CD4-positive, alpha-beta T cell (primary cell): ENCODE measurements at places on chromosomes 7 and 10.

DNA sequence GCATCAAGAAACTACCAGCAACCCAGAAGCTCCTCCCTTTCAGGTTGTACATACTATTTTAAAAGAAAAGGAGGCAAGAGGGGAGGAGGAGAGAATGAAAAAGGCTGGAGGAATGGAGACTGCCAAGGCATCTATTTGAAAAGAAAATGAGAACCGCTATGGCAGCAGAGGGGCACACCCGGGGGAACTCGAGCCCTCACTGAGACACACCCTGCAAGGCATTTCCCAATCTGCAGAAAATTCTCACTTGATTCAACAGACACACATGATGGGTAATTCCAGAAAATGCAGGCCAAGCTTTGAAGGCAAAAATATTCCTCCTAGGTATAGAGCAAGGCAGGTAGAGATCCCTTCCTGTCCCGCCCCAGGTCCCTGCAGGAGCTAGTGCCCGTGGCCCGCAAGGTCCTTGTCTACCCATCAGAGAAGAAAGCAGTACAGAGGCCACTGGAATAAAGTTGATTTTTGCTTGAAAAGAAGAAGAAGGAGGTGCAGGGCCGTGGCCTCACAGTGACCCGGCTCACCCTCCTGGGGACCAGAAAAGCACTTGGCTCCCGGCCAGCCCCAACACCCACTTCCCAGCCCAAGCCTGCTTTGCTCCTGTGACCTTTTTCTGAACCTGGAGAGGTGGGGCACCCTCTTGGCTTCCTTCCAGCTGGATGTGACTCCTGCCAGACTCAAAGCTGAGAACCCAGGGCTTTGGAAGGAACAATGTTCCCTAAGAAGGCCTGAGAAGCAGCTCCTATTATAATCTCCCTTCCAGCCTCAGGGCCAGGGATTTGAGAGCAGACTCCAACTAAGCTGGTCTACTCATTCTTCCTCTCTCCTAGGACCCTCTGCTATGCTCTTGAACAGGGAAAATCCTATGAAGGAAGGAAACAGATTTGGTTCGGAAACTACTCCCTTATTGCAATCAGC is 6.2 kb upstream of the PIK3CG start:
- no peak overlapping the region for H3K27ac ChIP-seq
- no peak for DNase-seq
- no peaks in the 10 kb centered on the region for H3K27me3 ChIP-seq
- peaks cover 30% of the 10 kb centered on the region for H3K4me1 ChIP-seq

DNA sequence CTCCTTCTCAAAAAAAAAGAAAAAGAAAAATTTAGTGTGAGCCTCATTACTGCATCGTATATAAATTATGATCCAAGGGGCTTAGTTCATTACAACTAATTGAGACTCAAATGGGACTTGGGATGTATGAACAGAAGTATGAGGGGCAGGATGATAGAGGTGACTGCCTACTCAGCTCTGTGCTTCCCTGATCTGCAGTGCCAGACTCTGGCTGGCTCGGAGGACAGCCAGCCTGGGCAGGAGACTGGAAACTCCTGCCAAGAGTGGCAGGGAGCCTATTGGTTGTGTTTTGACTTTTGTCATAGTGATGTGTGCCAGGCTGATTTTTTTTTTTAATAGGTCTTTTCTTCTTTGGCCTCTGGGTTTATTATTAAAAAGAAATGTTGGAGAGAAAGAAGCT is 73.8 kb upstream of the GTF2IRD1 start:
- DNase-seq = no peak
- H3K36me3 ChIP-seq = no peaks in the 10 kb centered on the region
- no peaks in the 10 kb centered on the region for H3K27me3 ChIP-seq
- no peak overlapping the region for H3K27ac ChIP-seq
- H3K4me1 ChIP-seq = no peaks in the 10 kb centered on the region

GRCh38 chr7:49639808-49640207 is 133.6 kb upstream of the VWC2 start:
- no peak overlapping the region for H3K27ac ChIP-seq
- H3K36me3 ChIP-seq = no peaks in the 10 kb centered on the region
- no peak overlapping the region for H3K4me3 ChIP-seq
- DNase-seq = no peak
- H3K4me1 ChIP-seq = no peaks in the 10 kb centered on the region

DNA sequence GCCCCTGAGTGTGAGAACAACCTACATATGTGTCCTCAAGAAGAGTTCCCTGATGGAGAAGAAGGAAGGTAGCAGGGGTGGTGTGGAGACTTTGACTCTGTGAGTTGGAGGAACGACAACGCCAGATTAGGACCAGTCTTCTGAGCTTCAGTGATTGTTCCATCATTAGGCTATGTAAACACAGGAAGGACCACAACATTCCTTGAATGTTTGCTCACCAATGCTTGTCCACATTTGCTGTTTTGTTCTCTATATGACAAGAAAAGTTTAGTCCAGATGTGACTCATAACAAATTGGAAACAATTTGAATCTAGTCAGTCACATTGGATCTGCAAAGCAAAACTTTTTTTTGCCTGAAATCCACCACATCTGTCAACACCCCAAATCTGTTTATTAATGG is 62.7 kb downstream of the ENTPD1 start:
- no peak overlapping the region for H3K4me3 ChIP-seq
- H3K36me3 ChIP-seq = no peaks in the 10 kb centered on the region
- no peak for DNase-seq

GRCh38 chr10:109727436-109727835 is 195.9 kb downstream of the XPNPEP1 start:
- no peaks in the 10 kb centered on the region for H3K36me3 ChIP-seq
- H3K4me1 ChIP-seq = no peaks in the 10 kb centered on the region
- DNase-seq = no peak
- H3K27me3 ChIP-seq = no peaks in the 10 kb centered on the region
- no peak overlapping the region for H3K4me3 ChIP-seq
- no peak overlapping the region for H3K27ac ChIP-seq

- no peaks in the 10 kb centered on the region for H3K4me1 ChIP-seq
- no peaks in the 10 kb centered on the region for H3K27me3 ChIP-seq
- no peak overlapping the region for H3K4me3 ChIP-seq
Observed at GRCh38 chr10:78934532-78934898, 134.3 kb upstream of the ZMIZ1 start.

GRCh38 chr10:15720635-15721287 is 1.0 kb upstream of the ITGA8 start:
- no peaks in the 10 kb centered on the region for H3K36me3 ChIP-seq
- peaks cover 15% of the 10 kb centered on the region for H3K27me3 ChIP-seq

DNA sequence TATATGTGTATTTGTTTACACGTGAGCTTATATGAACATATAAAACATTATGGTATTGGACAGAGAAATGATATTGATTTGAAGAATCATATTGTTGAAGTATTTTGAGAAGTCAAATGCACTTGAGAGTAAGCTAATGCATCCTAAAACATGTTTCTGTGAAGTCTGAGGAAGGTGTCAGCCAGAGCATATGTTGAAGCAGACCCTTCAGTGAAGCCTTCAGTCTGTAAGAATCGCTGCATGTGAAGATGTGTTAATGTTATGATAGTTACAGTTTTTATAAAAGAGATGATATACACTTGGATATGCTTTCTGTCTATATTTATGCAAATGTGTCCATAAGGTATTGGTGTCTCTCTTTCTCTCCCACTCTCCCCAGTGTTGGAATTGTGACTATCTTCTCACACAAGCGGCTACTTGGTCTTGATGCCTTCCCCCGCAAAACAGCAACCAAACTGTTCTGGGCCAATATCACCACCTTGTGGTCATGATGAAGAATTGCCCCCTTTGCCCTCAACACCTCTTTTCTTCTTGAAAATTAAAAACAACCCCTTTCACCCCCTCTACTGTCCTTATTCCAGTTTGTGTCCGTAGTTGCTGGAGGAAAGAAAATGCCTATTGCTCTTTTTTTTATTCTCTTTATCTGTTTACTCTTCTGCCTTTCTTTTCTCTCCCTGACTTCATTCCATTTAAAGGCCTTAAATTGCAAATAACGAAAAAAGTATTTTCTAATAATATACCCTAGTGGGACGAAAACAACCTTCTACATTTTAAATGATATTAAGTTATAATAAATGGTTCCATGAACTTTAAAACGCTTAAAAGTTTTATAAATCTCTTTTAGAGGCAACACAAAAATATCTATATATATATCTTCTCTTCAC is 64.9 kb downstream of the IKZF1 start:
- peaks cover 89% of the 10 kb centered on the region for H3K36me3 ChIP-seq
- H3K27ac ChIP-seq = peak overlapping the region; percentile 68
- peaks cover 80% of the 10 kb centered on the region for H3K4me1 ChIP-seq
- peak; percentile 65 for DNase-seq
- H3K4me3 ChIP-seq = no peak overlapping the region

DNA sequence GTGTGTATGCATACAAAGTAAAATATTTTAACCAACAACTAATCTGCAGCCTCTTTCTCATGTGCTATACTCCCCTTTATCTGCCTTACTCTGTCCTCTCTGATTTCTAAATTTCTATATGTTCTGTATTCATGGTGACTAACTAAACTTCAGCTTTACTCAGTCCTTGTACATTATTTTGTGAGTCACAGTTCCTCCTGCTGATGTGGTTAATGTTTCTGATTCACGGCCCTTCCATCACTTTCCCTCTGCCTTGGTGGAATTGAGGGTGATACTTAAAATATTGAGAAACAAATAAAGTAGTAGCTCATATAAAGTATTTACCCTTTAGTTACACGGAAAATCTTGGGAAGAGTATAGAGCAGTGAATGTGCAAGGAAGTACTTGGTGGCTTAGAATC is 899.1 kb upstream of the ZWINT start:
- H3K27ac ChIP-seq = no peak overlapping the region
- no peak for DNase-seq
- no peak overlapping the region for H3K4me3 ChIP-seq
- H3K27me3 ChIP-seq = no peaks in the 10 kb centered on the region
- no peaks in the 10 kb centered on the region for H3K4me1 ChIP-seq
- H3K36me3 ChIP-seq = no peaks in the 10 kb centered on the region

DNA sequence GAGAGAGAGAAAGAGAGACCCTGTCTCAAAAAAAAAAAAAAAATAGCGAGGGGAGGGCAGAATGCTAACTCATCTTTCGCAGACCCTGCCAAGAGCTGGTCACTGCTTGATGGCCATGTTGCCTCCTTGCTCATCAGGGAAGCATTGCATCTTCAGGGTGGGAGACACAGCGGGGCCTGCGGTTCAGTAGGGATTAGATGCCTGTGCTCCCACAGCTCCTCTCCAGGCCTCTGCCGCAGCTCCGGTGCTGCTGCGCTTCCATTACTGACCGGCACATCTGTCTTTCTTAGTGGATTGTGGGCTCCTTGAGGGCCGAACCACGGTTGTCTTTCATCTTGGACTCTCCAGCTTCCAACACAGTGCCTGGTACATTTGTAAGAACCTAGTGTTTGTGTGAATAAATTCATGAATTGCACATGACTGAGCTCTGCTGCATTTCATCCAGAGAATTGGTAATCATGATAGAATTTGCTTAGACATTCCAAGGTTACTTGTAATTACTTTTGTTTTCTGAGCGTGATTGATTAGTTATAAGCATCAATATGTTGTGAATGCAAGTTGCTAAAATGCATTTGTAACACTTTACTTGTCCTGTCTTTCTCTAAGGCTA is 16.8 kb downstream of the HK1 start:
- peaks cover 2% of the 10 kb centered on the region for H3K27me3 ChIP-seq
- H3K4me3 ChIP-seq = no peak overlapping the region
- H3K36me3 ChIP-seq = no peaks in the 10 kb centered on the region
- no peaks in the 10 kb centered on the region for H3K4me1 ChIP-seq
- no peak overlapping the region for H3K27ac ChIP-seq

GRCh38 chr10:70660722-70661121 is 11.6 kb upstream of the ADAMTS14 start:
- peaks cover 3% of the 10 kb centered on the region for H3K27me3 ChIP-seq
- no peak for DNase-seq
- H3K4me3 ChIP-seq = no peak overlapping the region
- no peak overlapping the region for H3K27ac ChIP-seq

DNA sequence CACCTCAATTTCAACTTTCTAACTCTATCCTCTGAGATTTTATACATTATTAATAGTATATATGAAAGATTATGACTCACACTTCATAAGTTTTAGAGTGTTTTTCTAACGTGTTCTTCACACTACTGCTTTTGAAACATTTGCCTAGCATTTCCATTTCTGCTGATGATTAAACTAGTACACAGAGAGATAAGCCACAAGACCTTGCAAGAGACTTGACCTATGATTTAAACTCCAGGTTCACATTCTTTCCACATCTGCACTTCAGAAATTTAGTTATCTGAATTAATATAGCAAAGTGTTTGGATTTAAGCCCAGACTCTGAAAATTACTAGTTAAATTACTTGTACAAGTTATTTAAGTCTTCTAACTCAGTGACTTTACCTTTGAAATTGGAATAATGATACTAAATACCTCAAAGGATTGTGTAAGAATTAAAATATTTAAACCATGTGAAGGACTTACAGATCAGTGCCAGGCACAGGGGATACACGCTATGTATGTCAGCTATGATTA is 66.6 kb downstream of the PCLO start:
- H3K27ac ChIP-seq = no peak overlapping the region
- no peak for DNase-seq
- H3K4me1 ChIP-seq = no peaks in the 10 kb centered on the region
- H3K4me3 ChIP-seq = no peak overlapping the region
- H3K36me3 ChIP-seq = no peaks in the 10 kb centered on the region

GRCh38 chr10:30990351-30990750 is 41.3 kb downstream of the ZNF438 start:
- no peaks in the 10 kb centered on the region for H3K36me3 ChIP-seq
- H3K27me3 ChIP-seq = no peaks in the 10 kb centered on the region

GRCh38 chr7:131501422-131501821 is 55.0 kb downstream of the PODXL start:
- no peaks in the 10 kb centered on the region for H3K27me3 ChIP-seq
- H3K4me1 ChIP-seq = peaks cover 18% of the 10 kb centered on the region
- no peak overlapping the region for H3K27ac ChIP-seq
- H3K4me3 ChIP-seq = no peak overlapping the region
- DNase-seq = peak; percentile 30

GRCh38 chr10:92574548-92575261 is 812 bp upstream of the IDE start:
- peaks cover 19% of the 10 kb centered on the region for H3K4me1 ChIP-seq
- no peaks in the 10 kb centered on the region for H3K36me3 ChIP-seq
